ENCODE measurements at places on chromosomes 2 and 18. TPM values are rescaled to one million over a fixed set of nuclear protein-coding genes. Genes with fewer than 3 reads are reported as not detected.

ALPP gene
- total RNA-seq = 14.1 TPM

SOX11 gene
- total RNA-seq = 0.05 TPM

GALNT3 gene
- total RNA-seq = 37.7 TPM

IL1RN gene
- 67.1 TPM for total RNA-seq

ATOH8 gene
- 27.1 TPM for total RNA-seq

GCFC2 gene
- 10.4 TPM for total RNA-seq

KANSL1L gene
- total RNA-seq = 31.5 TPM

ALPG gene
- total RNA-seq = not detected

SERPINB11 gene
- not detected for total RNA-seq

COL4A4 gene
- total RNA-seq = 51.2 TPM

SFTPB gene
- 11,570 TPM for total RNA-seq

Measured in left lung (tissue), 14 donors.